Endothelial cell of umbilical vein (primary cell): ENCODE measurements at places on chromosomes 5 and 9.

DNA sequence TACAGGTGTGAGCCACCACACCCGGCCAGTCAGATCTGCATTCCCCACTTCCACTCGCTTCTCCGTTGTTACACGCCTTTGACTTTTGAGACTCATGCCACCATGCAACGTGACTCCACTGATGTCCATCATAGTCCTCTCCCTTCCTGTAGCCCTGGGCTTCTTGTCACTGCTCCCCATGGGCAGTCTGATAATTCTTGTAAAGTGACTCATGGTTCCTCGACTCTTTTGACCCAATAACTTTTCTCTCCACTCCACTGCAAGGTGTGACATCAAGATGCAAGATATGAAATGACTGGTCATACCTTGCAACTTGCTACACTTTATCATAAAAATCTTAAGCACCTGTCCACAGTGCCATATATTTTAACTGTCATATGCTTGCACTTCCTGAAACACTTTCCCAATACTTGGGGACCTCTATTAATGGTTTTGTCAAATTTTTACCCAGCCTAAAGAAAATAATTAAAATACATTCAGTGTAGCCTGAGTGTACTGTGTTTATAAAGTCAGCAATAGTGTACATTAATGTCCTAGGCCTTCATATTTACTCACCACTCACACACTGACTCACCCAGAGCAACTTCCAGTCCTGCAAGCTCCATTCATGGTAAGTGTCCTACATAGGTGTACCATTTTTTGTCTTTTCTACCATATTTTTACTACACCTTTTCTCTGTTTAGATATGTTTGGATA, 18.6 kb upstream of the ANKRD18A start:
- DNase-seq, result no peak

- no peak for DNase-seq
These were observed 20.2 kb downstream of the UBE2QL1 start for GRCh38 chr5:6468870-6469269.

DNA sequence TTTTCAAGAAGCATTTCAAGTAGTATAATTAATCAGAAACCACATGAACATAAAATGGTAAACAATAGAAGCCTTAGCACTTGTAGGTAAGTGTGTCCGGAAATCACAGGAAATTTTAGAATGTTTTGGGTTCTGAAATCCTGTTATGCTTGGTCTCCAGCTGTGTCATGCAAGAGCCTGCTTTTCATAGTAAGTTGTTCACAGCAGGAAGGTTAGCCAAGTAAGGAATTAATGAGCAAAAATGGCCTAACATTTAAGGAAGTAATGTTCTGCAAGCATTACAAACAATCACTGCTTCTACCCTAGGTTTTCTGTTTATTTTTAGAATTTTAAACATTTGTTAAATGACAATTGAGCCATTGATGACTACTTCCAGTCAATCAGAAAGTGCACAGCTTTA, 669.5 kb downstream of the SLCO4C1 start:
- no peak for DNase-seq

DNA sequence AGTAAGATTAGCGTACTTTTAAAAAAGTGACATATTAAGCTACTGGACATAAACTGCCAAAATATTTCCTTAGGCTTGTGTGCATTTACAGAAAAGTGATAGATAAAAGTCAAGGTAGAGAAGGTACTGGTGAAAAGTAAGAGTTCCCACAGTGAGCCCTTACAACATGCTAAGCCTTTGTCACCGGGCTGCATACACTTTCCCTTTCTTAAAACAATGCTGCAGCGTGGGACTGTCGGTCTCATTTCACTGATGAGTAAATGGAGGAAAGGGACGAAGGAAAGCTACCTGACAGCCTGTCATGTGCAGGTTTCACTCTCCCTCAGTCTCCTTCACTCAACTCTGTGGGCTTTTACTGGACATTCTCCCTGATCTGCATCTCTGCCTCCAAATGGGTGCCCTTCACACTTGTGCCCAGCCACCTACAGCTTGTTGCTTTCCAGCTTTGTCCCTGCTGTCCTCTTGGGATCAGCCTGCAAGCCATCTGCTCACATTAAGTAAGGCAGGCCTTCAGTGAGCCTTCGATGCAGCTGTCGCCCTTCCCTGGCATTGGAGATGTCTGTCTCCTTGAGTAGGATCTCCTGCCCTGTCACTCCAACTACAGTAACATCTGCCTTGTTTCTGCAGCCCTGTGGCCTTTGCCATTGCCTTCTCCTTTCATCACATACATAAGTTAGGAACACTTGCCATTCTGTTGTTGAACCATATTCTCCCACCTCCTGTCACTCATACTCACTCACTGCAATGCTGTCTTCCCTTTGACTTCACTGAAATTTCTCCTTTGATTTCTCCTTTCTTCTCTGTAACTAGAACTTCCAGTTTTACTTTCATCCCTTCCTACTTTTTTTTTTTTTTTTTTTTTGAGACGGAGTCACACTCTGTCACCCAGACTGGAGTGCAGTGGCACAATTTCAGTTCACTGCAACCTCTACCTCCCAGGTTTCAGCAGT, 9.3 kb upstream of the ROPN1L start:
- DNase-seq, result no peak

DNA sequence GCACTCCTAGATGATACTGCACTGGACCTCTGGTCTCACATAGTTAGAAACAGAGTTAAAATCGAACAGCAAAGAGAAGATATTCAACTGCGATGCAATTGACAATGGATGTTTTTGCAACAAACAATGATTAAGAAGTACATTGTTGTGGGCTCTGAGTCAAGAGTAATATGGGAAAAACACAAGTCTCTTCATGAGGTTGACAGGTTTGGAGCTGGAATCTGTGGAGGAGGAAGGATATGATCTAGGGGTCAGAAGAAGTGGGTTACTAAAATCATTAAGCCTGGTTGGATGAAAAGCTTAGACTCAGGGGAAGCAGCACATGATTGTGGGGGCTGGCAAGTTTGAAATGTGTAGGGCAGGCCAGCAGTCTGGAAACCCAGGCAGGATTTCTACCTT, 53.1 kb downstream of the PDCD1LG2 start:
- no peak for DNase-seq
